NCI-H460 (cell line): ENCODE measurements at places on chromosomes 7 and 10. TPM values are rescaled to one million over a fixed set of nuclear protein-coding genes. Genes with fewer than 3 reads are reported as not detected.

Gene ATRNL1
- total RNA-seq: 6.8 and 7.8 TPM in 2 replicates

Gene CYP3A7
- total RNA-seq: not detected in 2 replicates

Gene KIAA1217
- 3.5 and 4.7 TPM in 2 replicates for total RNA-seq

Gene EFCAB10
- 2.9 and 3.6 TPM in 2 replicates for total RNA-seq

Gene OGDHL
- total RNA-seq: 0.09 and 0.30 TPM in 2 replicates

Gene AKR1B15
- 1.4 and 2.0 TPM in 2 replicates for total RNA-seq

Gene GRM3
- total RNA-seq: not detected in 2 replicates

Gene TRIL
- total RNA-seq: 0.05 and 0.12 TPM in 2 replicates

Gene DENND2A
- 0.02 and 0.09 TPM in 2 replicates for total RNA-seq

Gene CACNB2
- 2.5 and 2.6 TPM in 2 replicates for total RNA-seq

Gene CCDC172
- total RNA-seq: not detected in 2 replicates

Gene MYH16
- not detected in 2 replicates for total RNA-seq

Gene MRC1
- total RNA-seq: 0.14 and 0.15 TPM in 2 replicates

Gene RAB18
- total RNA-seq: 78.0 and 116 TPM in 2 replicates

GRCh38 chr10:76830218-76830617 lies 807.4 kb downstream of the KCNMA1 start:
- DNase-seq: no peak

DNA sequence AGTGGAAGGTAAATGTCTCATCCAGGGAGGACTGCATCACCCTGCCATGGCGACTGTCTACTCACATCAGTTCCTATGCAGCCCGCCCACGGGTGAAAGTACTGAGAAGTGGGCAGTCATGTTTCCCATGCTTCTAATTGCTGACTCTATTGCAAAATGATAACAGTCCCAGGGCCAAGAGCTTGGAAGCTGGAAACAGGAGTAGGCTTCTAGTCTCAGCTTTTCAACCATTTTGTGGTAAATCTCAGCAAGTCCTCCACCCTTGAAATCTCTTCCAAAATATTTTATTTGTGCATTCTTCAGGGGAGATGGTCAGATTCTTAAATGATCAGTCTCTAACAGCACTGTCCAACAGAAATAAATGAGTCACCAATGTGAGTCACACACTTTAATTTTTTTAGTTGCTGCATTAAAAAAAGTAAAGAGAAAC lies 48.1 kb upstream of the TARP start:
- no peak for DNase-seq

DNA sequence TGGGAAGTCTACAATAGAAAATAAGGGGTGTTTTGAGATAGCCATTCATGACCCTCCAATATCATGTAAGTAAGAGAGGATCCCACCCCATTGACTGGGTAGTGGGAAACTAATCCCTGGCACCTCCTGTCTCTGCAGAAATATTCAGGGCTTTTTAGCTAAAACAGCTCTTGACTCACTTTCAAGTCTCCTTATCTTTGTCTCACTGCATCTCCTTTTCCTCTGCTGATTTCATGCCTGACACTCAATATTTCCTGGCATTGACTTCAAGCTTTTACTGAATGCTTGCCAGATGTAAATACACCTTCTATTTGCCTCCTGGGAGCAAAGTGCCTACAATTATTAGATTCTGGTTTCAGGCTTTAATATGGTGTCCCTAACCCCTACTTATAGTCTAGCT lies 57.1 kb downstream of the CHRM2 start:
- no peak for DNase-seq

DNA sequence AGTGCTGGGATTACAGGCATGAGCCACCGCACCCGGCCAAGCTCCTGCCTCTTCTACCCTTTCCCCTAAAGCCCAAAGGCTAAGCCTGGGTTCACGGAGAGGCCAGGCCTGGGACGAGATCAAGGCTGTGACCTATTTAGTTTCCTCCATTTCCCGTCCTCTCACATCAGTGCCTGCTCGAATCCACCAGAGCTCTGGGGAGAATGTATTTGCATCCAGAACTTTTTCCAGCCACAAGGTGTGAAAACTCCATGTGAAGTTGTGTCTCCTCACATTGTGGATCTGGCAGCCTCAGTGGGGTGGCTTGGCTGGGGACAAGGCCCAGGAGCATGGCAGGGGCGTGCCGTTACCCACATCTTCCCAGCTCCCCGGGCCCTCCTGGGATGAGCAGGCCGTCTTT lies 38.0 kb downstream of the SMKR1 start:
- no peak for DNase-seq

GRCh38 chr10:71476228-71477011 lies 79.7 kb downstream of the CDH23 start:
- no peak for DNase-seq

- no peak for DNase-seq
Measured at GRCh38 chr10:119526621-119527592, 15.6 kb downstream of the RGS10 start.

- DNase-seq: no peak
Measured at GRCh38 chr10:4127518-4128315, 342.7 kb upstream of the KLF6 start.

DNA sequence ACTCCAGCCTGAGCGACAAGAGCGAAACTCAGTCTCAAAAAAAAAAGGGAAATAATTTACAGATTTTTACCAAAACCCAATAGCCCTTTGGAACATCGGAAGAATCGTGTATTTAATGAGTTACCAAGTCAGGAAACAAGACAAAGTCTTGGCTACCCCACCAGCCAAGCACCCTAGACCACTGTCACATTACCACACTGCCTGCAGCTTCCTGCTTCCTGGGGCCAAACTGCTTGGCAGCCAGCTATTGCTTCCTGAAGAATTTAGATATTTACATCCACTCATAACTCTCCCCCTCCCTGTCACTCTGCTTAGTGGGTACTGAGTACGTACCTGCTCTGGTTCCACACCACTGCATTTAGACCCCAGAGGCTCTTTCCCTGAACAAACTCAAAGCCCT lies 14.1 kb upstream of the TNPO3 start:
- DNase-seq: no peak

- no peak for DNase-seq
Measured at GRCh38 chr10:45409782-45410181, 35.8 kb downstream of the ALOX5 start.

- no peak for DNase-seq
Measured at GRCh38 chr10:314871-315270, 179.6 kb downstream of the ZMYND11 start.

- no peak for DNase-seq
Measured at GRCh38 chr10:115045499-115045898, 47.7 kb upstream of the ATRNL1 start.

DNA sequence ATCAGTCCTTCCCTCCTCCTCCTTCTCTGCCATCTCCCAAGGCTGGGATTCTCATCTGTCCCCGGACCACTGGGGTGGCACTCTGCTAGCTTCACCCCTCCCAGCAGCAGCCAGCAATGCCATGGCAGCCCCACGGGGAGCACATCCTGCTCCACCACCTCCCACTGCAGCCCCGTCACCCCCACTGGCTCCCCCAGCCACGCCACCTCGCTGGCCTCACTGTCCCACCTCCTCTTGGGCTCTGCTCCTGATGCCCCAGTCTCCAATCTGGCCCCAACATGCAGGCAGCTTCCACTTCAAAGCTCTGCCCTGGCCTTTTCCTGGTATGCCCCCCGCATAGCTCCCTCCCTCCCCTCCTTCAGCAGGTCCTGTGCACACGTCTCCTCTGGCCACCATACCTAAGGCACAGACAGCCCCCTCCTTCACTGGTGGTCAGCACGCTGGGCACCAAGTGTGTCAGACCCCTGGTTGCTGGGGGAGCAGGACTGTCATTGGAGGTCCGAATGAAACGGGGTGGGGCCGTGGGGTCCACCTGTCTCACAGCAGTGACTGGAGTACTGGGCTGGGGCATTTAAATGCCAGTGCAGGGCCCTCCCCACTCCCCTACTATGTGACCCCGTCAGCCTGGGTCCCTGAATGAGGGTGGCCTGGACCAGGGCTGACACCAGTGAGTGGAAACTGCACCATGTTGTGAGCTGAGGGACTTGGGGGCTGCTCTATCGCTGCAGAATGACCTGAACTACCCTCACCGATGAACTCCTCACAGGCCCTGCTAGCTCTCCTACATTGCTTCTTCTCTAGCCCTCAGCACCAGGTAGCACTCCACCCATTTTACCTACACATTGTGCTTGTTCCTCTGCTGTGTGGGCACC lies 38.7 kb downstream of the RASGEF1A start:
- DNase-seq: no peak

- DNase-seq: no peak
Measured at GRCh38 chr10:113982769-113983168, 60.9 kb upstream of the ADRB1 start.

GRCh38 chr10:104300002-104300735 lies 31.2 kb downstream of the GSTO2 start:
- DNase-seq: peak; percentile 99

GRCh38 chr10:22243321-22243720 lies 25.5 kb upstream of the EBLN1 start:
- no peak for DNase-seq

- no peak for DNase-seq
Measured at GRCh38 chr10:65940816-65941662, 984.8 kb upstream of the LRRTM3 start.

DNA sequence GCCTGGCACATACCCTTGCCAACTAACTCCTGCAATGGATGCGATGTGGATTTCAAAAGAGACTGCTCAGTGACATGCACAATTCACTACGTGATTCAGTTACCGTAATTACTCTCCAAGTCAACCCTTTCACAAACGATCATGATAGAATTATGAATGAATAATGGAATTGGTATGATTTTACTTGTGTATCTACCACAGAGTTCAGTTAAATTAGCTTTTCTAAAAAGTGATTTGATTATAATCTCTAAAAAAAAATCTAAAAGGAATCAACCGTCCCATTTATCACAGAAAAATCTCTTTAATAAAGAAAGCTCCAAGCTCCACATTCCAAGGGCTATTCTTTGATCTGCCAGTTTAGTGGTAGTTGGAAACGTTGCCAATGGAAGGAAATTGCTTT lies 30.4 kb upstream of the RSU1 start:
- DNase-seq: no peak

- no peak for DNase-seq
Measured at GRCh38 chr7:29467193-29467926, 96.3 kb upstream of the PRR15 start.

GRCh38 chr10:28177944-28178637 lies 124.8 kb downstream of the MPP7 start:
- DNase-seq: no peak

DNA sequence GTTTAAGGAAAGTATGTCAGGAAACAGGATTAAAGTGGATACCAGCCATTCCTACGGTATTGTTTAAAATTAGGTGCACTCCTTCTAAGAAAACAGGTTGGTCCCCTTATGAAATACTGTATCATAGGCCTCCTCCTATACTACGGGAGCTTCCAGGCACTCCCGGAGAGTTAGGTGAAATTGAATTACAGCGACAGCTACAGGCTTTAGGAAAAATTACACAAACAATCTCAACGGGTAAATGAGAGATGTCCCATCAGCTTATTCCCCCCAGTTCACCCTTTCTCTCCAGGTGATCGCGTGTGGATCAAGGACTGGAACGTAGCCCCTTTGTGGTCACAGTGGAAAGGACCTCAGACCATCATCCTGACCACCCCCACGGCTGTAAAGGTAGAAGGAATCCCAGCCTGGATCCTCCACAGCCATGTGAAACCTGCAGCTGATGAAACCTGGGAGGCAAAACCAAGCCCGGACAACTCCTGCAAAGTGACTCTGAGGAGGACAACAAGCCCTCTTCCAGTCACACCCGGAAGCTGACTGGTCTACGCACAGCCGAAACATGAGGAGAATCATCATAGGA lies 25.1 kb upstream of the GHITM start:
- no peak for DNase-seq

GRCh38 chr10:93821051-93821772 lies 63.5 kb downstream of the LGI1 start:
- DNase-seq: peak; percentile 42

GRCh38 chr7:68914006-68914405 lies 684.3 kb upstream of the AUTS2 start:
- no peak for DNase-seq

- no peak for DNase-seq
Measured at GRCh38 chr7:157204134-157204533, 65.4 kb downstream of the UBE3C start.

GRCh38 chr10:115814542-115814941 lies 458.5 kb downstream of the GFRA1 start:
- no peak for DNase-seq

DNA sequence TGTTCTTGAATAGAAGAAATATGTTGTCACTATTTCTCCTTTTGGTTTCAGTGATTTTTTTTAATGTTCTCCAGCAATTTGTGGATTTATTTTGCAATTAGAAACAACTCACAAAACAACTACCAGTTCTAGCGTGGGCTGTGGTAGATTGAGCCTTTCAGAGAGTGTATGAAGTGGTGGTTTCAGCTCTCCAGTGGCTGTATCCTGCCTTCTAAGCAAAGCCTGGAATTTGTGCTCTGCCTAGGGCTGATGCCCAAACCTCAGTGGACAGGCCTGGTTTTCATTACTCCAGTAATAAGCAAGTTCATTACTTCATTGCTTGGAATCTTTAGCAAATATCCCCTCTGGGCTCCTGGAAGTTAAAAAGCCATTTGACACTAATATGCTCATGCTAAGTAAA lies 35.9 kb downstream of the APBB1IP start:
- DNase-seq: no peak

DNA sequence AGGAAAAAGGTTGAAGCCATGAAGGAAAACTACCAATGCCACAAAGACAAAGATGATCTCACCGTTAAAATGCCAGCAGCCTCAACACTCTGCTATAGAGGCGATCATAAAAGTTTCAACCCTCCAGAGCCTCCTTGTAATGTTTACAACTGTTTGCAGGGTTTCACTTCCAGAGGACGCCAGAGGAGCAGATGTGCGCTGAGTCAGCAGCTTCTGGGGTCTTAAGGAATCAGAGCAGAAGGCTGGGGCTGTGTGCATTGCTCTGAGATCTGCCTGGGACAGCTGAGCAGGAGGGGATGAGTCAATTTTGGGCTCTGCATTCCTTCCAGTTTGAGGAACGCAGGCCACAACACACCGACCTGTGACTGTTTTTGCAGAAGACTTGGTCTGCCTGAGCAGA lies 98.3 kb downstream of the TMEM130 start:
- no peak for DNase-seq

- DNase-seq: no peak
Measured at GRCh38 chr7:8702807-8703206, 269.4 kb downstream of the NXPH1 start.

- DNase-seq: no peak
Measured at GRCh38 chr10:126663328-126663727, 7.2 kb downstream of the C10orf90 start.

GRCh38 chr10:120962756-120963593 lies 111.8 kb downstream of the WDR11 start:
- DNase-seq: no peak

DNA sequence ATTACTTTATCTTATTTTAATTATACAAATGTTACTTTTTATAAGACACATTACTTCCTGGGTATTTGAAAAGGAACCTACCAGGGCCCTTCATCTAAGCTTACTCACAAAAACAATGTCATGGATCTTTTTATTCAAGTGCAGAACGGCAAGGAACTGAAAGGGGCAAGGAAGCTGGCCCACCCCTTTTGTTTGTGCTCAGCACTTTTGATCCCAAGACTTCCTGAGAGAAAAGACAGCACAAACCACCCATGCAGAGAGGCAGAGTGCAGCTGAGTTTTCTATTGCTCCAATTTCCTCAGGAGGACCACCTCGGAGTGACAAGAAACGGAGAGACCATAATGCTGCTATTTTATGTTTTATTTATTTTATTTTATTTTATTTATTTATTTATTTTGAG lies 232.0 kb upstream of the NRP1 start:
- no peak for DNase-seq

GRCh38 chr7:20440472-20441105 lies 109.9 kb downstream of the ITGB8 start:
- peak; percentile 20 for DNase-seq

GRCh38 chr7:17407229-17407628 lies 108.8 kb downstream of the AHR start:
- no peak for DNase-seq

- DNase-seq: no peak
Measured at GRCh38 chr10:106396192-106396591, 768.3 kb downstream of the SORCS1 start.
